ENCODE measurements at places on chromosomes 3 and 15. TPM values are rescaled to one million over a fixed set of nuclear protein-coding genes. Genes with fewer than 3 reads are reported as not detected.

ALDH1A2 gene
- 18.5 TPM for polyA plus RNA-seq

DLEC1 gene
- 0.28 TPM for polyA plus RNA-seq

- DNase-seq = no peak
These were observed 85.2 kb downstream of the ERC2 start for GRCh38 chr3:56383092-56383491.

GRCh38 chr15:57037548-57037947, 119.1 kb downstream of the TCF12 start:
- no peak for DNase-seq

- DNase-seq = no peak
These were observed 155.6 kb upstream of the TSC22D2 start for GRCh38 chr3:150252462-150252861.

- DNase-seq = no peak
These were observed 65.1 kb upstream of the LEKR1 start for GRCh38 chr3:156761007-156761406.

DNA sequence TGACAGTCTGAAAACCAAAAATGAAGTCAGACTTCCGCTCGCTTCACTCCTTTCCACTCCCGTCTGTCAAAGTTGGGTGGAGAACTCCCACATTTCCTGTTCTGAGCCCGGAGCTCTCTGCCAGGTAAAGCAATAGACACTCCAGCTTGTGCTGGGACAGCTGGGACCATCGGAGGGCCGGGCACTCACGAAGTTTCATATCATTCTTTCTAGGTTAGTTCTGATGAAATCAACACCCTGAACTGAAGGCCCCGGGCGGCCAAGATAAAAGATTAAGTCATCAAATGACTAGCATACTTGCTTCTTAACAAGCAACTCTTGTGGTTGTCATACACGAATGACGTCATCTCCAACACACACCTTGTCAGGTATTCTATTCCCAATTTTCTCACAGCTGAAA, 42.1 kb downstream of the MAGI1 start:
- DNase-seq = no peak

- DNase-seq = no peak
These were observed 158.5 kb upstream of the PFN2 start for GRCh38 chr3:150129166-150129565.

Data from hindlimb muscle (tissue), 1 donor.